ENCODE measurements at places on chromosomes 2 and 18. TPM values are rescaled to one million over a fixed set of nuclear protein-coding genes. Genes with fewer than 3 reads are reported as not detected.

DNA sequence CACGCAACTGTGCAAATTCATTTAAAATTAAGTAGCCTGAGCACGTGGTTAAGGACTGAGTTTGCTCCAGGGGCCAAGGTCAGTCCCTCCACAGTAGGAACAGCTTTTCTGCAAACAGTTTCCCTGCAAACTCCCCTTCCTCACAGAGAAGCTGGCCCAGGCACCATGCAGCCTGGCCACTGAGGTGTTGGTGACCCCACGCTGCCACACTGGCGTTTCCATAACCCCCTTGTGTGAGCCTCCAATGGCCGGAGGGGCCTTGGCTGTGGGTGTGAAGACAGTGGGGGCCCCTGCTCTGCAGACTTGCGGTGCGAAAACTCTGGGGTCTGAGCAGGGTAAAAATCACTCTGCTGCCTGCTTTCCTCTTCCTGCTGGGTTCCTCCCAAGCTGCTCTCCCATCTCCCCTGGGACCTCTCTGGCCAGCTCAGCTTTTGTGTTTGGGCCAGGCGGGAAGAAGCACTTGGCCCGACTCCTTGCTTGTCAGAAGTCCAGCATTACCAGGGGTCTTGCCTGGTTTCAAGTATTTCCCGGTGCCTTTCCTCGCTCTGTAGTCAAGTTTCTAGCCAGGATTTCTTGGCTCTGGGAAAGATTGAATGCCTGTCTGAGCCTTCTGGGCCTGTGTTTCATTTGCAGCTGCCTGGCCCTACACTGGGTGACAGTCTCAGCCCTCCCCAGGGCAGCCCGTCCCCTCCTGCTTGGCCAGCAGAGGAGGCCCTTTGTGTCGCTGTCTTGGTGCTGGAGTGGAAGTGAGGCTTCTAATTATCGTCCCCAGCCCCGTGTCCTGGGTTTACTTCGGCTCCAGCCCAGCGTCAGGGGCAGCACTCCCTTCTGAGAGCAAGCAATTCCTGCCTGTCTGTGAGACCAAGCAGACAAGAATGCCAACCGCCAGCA lies 131.4 kb upstream of the SLC1A4 start:
- peaks cover 7% of the 10 kb centered on the region for H3K27me3 ChIP-seq
- no peaks in the 10 kb centered on the region for H3K36me3 ChIP-seq
- no peak overlapping the region for H3K27ac ChIP-seq
- H3K4me3 ChIP-seq, result no peak overlapping the region

- H3K36me3 ChIP-seq, result no peaks in the 10 kb centered on the region
- no peak for DNase-seq
- H3K27me3 ChIP-seq, result no peaks in the 10 kb centered on the region
- no peak overlapping the region for H3K4me3 ChIP-seq
- H3K4me1 ChIP-seq, result peaks cover 24% of the 10 kb centered on the region
These were observed 10.7 kb downstream of the PSTPIP2 start for GRCh38 chr18:46061387-46061786.

DNA sequence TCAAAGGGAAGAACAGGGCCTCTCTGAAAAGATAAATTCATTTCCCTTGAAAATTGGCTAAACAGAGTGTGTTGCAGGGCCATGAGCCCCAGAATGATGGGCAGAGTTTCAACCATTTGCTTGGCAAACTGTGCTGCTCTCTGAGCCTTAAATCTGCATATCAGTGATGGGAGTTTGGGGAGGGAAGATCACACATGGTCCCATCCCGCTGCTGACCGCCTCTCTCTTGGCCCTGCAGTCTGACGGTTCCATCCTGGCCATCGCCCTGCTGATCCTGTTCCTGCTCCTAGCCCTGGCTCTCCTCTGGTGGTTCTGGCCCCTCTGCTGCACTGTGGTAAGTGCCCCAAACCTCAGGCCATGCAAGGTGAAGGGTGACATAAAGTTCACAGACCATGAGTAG lies 139.0 kb downstream of the ANTXR1 start:
- H3K27ac ChIP-seq, result no peak overlapping the region
- H3K27me3 ChIP-seq, result peaks cover 9% of the 10 kb centered on the region
- H3K36me3 ChIP-seq, result no peaks in the 10 kb centered on the region
- H3K4me1 ChIP-seq, result no peaks in the 10 kb centered on the region
- DNase-seq, result no peak

- no peak overlapping the region for H3K27ac ChIP-seq
- no peak for DNase-seq
- H3K4me3 ChIP-seq, result no peak overlapping the region
- peaks cover 47% of the 10 kb centered on the region for H3K27me3 ChIP-seq
- H3K4me1 ChIP-seq, result no peaks in the 10 kb centered on the region
- no peaks in the 10 kb centered on the region for H3K36me3 ChIP-seq
These were observed 2.4 kb downstream of the GLI2 start for GRCh38 chr2:120738117-120738516.

DNA sequence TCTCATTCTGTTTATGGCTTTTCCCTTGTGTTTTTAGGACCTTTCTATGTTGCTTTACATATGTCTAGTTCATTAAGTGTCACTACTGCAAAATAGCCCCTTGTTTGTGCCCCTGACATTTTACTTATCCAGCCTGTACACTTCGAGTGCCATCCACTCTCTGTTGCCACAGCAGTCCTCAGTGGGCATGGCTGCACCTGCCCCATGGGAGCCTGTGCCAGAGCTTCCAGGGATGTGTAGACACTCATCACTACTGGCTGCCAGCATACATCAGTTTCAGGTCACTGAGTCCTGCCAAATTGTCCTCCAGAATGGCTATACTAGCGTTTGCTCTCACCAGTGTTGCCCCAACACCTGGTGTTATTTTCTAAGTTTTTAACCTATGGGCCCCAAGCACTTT lies 80.4 kb downstream of the ARMC9 start:
- no peaks in the 10 kb centered on the region for H3K36me3 ChIP-seq
- H3K27ac ChIP-seq, result no peak overlapping the region
- H3K27me3 ChIP-seq, result peaks cover 3% of the 10 kb centered on the region
- H3K4me1 ChIP-seq, result no peaks in the 10 kb centered on the region
- H3K4me3 ChIP-seq, result no peak overlapping the region

DNA sequence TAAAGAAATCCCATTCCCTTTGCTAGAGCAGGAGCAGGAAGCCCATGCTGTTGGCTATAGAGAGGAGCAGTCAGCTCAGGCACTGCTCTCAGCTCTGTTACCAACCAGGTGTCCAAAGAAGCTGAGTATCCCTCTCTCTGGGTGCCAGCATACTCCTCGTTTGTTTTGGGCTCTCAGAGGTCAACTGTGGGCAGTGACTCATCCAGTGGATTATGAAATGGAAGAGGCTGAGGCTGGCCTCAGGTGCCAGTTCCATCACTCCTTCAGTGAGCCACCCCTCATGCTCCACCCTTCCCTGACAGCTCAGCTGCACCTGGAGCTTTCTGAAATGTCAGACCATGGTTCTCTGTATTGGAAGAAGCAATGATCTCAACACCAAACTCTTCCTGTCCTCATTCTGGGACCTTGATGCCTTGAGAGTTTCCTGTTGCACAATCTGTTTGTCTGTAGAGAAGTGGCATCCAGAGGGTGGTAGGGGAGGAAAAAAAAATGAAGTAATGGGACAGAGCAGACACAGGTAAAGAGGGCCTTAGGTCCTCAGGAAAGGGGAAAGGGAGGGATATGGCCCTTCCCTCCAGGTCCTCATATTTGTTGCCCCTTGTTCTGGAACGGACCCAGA lies 31.2 kb upstream of the EN1 start:
- H3K4me3 ChIP-seq, result no peak overlapping the region
- peaks cover 10% of the 10 kb centered on the region for H3K4me1 ChIP-seq
- H3K36me3 ChIP-seq, result no peaks in the 10 kb centered on the region

Gene MAIP1
- total RNA-seq, result 33.8 TPM

Gene ALPI
- not detected for total RNA-seq

Gene SIX2
- not detected for total RNA-seq

All from natural killer cell treated with Interleukin-12 subunit alpha and Interleukin-12 subunit beta and Interleukin-15 and Interleukin-18, amount 100 ng/mL, for 72 hours (primary cell).